Iris pigment epithelial cell (primary cell): ENCODE measurements at places on chromosomes 2 and 18.

- DNase-seq: peak; percentile 83
Measured at GRCh38 chr2:221517696-221518151, 54.4 kb downstream of the EPHA4 start.

- no peak for DNase-seq
Measured at GRCh38 chr2:241041589-241042158, 43.3 kb downstream of the SNED1 start.

DNA sequence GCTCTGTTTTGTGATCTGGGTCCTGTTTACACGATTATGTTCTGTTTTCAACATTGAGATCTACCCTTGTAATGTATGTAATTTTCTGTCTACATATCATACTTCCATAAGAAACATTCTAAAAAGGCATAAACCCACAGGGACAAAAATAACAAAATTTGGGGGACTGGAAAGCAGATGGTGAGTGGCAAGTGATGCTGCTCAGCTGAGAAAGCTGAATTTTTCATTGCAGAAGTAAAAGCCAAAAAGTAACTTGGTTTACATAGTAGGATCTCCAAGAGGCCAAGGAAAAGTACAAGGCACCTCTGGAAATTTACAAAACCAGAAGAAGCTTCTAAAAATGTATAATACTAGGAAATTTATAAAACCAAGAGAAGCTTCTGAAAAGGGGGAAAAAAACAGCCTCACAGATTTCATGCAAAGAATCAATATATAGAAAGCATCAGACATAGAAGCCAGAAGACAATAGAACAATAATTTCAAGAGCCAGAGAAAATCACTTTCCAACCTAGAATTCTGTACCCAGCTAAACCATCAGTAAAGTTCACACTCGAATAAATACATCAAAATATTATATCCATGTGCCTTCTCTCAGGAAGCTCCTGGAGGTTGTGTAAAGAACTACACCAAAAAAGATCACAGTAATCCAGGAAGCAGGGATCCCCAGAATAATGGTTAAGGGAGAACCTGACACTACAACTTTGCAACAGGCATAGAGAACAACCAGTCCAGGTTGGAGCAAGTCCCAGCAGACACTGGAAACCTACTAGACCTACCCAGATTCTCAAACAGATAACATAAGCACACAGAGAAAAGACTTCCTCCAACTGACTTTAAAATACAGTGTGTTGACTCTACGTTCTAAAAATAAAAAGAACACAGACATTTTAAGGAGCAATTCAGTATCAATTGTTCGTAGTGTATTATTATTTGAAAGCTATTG lies 401.7 kb upstream of the HS6ST1 start:
- DNase-seq: no peak

- DNase-seq: peak; percentile 56
Measured at GRCh38 chr2:68727683-68728375, 6.8 kb upstream of the ARHGAP25 start.

- DNase-seq: no peak
Measured at GRCh38 chr2:130729322-130730299, 741 bp downstream of the GPR148 start.

DNA sequence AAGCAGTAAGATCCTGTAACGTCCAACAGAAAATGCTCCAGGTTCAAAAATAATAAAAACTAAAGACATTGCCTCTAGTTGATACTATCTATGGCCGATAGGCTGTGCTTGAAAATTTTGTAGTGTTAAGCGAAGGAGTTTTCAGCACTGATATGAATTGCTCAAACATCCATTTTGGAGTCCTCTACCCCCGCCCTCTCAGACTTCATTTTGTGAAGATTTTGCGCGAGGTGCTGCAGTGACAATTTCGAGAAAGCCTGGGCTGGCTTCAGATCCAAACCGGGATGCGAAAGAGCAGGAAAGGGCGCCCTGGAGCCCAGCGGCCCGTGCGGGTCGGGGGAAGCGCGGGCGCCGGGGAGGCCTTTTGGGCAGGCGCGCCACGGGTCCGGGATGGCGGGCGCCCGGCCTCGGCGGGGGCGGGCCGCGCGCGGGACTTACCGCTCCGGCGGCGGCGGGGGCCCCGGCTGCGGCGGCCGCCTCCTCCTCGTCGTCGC lies 1.8 kb downstream of the SP3 start:
- peak; percentile 83 for DNase-seq

GRCh38 chr2:50879457-50879856 lies 152.5 kb downstream of the NRXN1 start:
- DNase-seq: no peak

- DNase-seq: no peak
Measured at GRCh38 chr2:3171564-3172264, 205.9 kb downstream of the EIPR1 start.

GRCh38 chr18:26460449-26461091 lies 87.8 kb downstream of the KCTD1 start:
- DNase-seq: peak; percentile 62

DNA sequence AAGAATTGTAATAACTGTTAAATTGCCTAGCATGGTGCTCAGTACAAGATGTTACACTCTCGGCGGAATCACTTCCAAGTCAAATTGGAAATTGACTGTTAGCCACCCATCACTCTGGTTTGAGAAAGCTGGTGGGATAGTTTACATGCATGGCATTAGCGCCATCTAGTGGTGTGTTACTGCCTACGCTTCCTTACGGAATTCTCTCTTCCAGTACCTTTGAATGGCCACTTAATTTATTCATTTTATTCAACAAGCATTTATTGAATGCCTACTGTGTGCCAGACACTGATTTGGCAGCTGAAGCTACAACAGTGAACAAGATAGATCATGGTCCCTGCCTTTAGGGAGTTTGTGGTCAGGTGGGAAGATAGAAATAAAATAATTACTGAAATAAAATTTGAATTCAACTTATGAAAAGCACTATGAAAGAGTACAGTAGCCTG lies 171.2 kb downstream of the TMEM247 start:
- DNase-seq: peak; percentile 82

DNA sequence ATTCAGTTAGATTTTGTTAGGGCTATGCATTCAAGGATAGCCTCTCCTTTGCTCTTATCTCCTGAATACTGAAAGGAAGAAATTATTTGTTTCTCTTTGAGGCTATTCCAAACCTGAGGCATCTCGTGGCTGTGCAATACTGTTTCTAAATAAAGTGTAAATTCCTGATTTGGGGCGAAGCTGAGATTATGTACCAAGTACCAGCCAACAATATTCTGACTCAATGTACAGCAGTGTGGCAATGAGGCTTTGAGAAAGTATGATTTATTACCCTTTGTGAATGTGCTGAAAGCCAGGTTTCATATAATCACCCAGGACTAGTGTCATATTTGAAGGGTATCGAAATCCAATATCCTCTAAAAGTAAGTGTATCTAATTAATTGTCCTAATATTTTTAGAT lies 113.5 kb downstream of the MEIS1 start:
- DNase-seq: no peak

- no peak for DNase-seq
Measured at GRCh38 chr2:239557516-239557915, 156.7 kb upstream of the HDAC4 start.

DNA sequence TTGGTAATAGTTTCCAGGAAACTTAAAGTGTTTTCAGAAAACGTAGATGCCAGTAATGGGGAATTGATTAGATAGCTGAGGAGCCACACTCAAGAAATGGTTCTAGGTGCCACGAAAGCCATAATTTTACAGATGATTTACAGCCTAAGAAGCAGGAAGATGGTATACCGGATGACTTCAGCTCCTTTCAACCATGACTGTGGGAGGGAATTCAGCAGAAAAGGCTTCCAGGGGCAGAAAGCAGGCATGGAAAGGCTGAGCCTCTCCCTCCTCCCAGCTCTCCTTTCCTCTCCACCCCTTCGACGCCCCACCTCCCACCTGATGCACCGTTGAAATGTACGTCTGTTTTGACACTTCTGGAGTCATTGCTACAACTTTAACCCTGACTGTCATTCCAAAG lies 68.6 kb upstream of the SMIM21 start:
- DNase-seq: no peak

GRCh38 chr18:75106746-75107145 lies 102.2 kb downstream of the PTGR3 start:
- DNase-seq: no peak

- DNase-seq: no peak
Measured at GRCh38 chr2:205670292-205670691, 12.0 kb upstream of the NRP2 start.

- no peak for DNase-seq
Measured at GRCh38 chr2:227674485-227674884, 7.9 kb downstream of the SCYGR5 start.

DNA sequence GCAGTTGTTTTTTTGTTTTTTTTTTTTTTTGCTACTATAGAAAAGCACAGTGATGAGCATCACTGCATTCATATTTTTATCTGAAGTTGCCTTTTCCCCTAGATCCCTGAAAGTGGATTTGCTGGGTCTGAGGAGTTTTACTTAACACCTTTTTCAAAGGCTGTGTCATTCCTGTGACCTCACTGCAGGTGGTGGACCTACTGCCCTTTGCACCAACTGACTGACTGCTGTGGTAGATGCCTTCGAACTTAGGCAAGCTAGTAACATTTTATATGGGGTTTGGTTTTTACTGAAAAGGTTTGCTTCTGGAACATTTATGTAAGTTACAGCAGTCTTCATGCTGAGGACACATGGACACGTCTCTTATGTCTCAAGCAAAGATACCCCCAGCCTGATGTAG lies 36.2 kb downstream of the SPTBN1 start:
- DNase-seq: no peak

GRCh38 chr18:11688972-11689668 lies at the start of gene GNAL:
Gene GNAL, plus strand, starts transcription at chr18:11689264. Its CDS starts 300 bp downstream, at chr18:11689564.
- peak; percentile 91 for DNase-seq

DNA sequence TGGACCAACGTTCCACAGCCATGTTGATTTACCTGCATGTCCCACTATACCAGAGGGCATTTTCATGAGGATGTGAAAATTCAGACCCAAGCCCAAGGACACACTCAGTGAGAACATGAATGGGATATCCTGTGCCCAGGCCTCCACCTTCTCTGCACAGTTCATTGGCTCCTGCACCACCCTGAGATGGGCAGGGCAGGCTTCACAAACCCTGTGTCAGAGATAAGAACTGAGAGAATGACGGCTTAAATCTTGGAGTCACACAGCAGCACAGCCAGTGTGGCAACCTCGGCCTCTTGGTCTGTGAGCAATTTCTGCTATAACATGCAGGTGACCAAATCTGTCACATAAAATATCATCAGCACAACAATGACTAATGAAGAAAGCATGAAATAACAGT lies 71.9 kb downstream of the UXS1 start:
- DNase-seq: no peak

DNA sequence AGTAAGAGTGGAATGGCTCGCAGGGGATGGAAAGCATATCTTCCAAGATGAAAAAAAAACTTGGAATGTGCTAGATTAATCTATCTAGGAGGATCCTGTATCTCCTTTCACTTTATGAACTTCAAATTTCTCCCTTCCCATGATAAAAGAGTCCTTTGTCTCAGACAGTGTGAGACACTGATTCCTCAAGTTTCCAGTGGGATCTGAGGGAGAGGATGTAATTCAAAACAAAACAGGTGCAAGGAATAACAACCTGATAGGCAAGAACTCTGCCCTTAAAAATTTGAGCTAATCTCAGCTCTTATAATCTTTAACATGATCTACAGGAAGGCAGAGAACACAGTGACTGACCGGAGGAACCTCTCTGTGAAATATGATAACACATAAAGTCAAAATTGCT lies 162.0 kb upstream of the ZFP36L2 start:
- DNase-seq: no peak

DNA sequence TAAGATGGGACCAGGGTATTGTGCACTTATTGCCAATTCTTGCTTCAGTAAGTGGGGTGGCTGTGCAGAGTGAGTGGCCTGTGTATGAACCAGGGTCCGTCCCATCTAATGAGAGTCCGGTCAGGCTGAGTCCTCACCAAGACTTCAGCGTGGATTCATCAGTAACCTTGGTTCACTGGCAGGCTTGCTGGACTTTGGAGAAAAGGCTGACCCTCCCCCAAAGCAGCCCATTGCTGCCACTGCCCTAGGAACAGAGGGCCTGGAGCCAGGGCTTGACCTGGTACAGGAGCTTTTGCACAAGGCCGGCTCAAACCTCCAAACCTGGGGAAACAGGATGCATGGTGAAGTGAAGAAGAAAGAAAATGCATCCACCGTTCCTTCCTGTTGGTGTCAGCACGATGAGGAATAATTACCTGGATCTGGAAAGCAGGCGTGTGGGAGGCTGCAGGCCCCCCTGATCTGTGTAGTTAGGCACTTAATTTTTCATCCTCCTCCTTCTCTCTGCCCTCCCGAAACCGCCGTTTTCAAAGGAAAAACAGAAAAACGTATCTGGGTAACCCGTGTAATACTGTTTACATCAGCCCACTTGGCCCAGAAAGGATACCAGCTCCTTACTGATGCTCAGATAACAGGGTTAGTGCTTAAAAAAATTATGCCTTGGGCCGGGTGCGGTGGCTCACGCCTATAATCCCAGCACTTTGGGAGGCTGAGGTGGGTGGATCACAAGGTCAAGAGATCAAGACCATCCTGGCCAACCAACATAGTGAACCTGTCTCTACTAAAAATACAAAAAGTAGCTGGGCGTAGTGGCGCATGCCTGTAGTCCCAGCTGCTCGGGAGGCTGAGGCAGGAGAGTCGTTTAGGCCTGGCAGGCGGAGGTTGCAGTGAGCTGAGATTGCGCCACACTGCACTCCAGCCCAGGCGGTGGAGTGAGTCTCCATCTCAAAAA lies 147.7 kb downstream of the TGIF1 start:
- DNase-seq: no peak
